Stimulated activated CD4-positive, alpha-beta T cell treated with anti-CD3 and anti-CD28 coated beads, Interleukin-12 subunit alpha, Interleukin-12 subunit beta, amount 100 ng/mL, for 4 hours (primary cell): ENCODE measurements at places on chromosomes 2 and 18.

- no peak for DNase-seq
These were observed 665.3 kb downstream of the STK39 start for GRCh38 chr2:167581961-167582574.

GRCh38 chr2:179272406-179273192 lies 8.0 kb upstream of the SESTD1 start:
- DNase-seq, result no peak

GRCh38 chr18:77076111-77076510 lies 56.5 kb downstream of the MBP start:
- no peak for DNase-seq

GRCh38 chr2:240814946-240815760 lies 4.9 kb downstream of the KIF1A start:
- no peak for DNase-seq

DNA sequence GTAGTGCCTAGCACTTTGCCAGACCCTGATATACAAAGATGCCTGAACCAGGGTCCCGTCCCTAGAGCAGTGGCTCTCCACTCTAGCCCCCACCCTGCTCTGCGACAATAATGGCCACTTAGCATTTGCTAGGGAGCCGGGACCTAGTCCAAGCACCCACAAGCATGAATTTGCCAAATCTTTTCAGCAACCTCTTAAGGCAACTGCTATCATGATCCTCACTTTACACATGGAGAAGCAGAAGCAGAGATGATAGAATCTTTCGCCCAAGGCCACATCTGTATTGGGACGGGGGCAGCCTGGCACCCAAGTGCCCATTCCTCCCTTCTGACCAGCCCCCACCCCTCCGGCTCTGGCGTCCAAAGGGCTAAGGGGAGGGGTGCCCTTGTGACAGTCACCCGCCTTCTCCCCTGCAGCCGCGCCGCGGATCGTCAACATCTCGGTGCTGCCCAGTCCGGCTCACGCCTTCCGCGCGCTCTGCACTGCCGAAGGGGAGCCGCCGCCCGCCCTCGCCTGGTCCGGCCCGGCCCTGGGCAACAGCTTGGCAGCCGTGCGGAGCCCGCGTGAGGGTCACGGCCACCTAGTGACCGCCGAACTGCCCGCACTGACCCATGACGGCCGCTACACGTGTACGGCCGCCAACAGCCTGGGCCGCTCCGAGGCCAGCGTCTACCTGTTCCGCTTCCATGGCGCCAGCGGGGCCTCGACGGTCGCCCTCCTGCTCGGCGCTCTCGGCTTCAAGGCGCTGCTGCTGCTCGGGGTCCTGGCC lies 13.0 kb downstream of the SIGLEC15 start:
- no peak for DNase-seq

DNA sequence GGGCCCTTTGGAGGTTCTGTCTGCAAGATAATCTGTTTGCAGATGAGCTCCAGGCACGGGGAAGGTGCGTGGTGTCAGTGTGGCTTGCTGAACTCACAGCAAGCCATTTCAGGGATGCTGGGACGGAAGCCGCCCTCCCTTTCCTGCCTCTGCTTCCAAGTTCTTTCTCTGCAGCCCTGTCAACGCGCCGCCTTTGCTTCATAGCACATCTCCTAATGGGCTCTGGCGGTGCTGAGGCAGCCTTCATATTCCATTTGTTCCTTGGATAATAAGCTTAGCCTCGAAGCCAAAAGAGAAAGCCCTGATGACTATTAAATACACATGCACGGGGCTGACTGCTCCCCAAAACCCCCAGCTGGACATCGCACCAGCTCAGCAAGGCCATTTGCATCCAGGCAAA lies 81.7 kb upstream of the TAF1B start:
- DNase-seq, result no peak

- DNase-seq, result no peak
These were observed 1.0 kb downstream of the ZNF532 start for GRCh38 chr18:58865701-58866065.

DNA sequence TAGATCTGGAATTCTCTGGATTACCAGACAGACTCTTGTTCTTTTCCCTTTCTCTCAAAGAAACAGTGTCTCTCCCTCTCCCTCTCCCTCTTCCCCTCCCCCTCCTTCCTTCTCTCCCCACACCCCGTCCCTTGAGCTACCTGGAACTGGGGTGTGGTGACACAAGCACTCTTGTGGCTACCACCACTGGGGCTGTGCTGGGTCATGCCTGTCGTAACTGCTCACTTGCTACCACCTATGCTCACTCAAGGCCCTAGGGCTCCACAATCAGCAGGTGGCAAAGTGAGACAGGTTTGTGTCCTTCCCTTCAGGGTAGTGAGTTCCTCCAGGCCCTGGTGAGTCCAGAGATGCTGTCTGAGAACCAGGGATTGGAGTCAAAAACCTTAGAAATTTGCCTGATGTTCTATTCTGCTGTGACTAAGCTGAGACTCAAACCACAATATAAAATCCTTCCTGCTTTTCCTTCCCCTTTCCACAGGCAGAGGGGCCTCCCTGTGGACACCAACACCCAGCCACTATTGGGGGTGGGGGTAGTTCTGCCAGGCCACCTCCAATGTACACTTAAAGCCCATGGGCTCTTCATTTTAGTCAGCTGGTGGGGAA lies 70.8 kb downstream of the OXER1 start:
- DNase-seq, result no peak

GRCh38 chr2:175880-176820 lies 87.7 kb downstream of the SH3YL1 start:
- DNase-seq, result no peak

GRCh38 chr2:135337071-135337470 lies 193.9 kb downstream of the ZRANB3 start:
- no peak for DNase-seq

DNA sequence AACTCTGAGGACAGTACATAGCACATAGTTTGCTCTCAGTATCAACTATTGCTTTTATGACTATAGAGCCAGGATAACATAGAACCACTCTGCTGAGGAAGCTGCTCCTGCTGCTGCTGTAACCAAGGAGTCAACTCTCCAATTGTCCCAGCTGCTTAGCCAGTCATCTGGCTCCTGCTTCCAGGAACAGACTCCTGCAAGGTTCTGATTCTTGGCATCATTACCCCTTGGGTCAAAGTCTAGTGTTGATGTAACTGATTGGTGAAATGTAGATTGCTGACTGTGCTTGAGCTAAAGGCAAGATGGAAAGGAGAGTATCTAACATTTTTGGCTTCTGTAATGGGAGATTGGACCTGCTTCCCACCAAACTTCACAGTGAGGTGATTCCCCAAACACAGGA lies 261.9 kb upstream of the FSHR start:
- DNase-seq, result no peak

GRCh38 chr18:7786569-7786968 lies 219.5 kb downstream of the PTPRM start:
- DNase-seq, result no peak

GRCh38 chr2:121783180-121783579 lies 27.7 kb downstream of the TSN start:
- no peak for DNase-seq

DNA sequence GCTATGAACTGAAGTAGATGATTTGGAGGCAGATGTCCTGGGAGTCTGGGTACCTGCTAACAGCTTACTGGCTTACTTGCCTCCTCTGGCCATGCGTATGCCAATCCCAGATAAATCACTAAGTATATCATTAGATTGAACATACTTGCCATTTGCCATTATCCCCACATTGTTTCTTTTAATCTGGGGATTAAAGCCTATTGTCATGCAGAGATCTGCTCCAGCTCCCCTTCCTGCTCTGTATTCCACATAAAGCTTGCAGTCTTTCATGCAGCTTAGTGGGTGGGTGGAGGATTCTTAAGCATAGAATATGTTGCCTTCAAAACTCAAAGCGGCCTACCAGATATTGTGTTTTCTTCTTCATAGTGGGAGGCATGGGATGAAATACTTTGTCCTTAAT lies 311.8 kb upstream of the MMADHC start:
- DNase-seq, result no peak

DNA sequence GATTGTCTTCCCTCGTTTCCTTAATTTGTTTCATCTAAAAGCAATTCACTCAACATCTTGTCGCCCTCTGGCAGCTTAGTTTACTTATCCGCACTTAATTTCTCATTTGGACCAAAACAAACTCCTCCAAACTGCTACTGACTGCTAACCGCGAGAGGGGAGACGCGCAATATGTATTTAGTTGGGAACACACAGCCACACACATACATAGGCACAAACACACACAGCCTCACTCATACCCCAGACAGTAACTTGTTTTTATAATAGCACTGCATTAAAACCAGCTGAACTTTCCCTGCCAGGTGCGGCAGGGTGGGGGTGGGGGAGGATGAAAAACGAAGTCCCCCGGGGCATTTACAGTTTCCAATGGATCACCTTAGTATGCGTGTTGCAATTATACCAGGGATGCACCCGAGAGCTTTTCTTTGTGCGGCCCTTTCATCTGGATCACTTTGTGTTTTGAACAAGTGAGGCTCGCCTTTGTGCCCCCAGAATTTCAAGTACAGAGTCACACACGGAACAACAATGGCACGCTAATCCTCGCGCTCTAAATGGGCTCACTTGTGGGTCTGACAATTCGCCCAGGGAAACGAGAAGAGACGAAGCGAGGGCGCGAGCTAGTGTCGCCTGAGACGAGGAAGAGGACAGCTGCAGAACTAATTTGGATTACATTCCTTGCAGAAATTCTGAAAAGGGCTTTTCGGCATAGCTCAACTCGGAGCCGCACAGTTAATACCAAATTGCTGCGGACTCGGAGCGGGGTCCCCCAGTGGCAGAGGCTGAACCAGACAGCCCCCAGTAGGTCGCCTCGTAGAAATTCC lies 2.4 kb downstream of the ERBB4 start:
- DNase-seq, result no peak

- no peak for DNase-seq
These were observed 359.9 kb downstream of the TNS1 start for GRCh38 chr2:217642944-217643343.

- no peak for DNase-seq
These were observed 115.3 kb upstream of the RIOK3 start for GRCh38 chr18:23337599-23338444.

GRCh38 chr18:8107426-8107825 lies 501.8 kb upstream of the RAB12 start:
- no peak for DNase-seq

DNA sequence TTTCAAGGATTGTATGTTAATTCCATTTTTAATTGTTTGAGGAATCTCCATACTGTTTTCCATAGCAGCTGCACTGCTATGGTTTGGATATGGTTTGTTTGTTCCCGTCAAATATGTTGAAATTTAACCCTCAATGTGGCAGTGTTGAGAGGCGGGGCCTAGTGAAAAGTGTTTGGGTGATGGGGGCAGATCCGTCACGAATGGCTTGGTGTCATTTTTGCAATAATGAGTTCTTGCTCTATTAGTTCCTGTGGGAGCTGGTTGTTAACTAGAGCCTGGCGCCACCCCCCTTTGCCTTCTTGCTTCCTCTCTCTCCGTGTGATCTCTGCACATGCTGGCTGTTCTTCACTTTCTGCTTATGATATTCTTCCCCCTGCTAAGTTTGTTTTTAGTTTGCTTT lies 71.4 kb upstream of the LDLRAD4 start:
- no peak for DNase-seq

DNA sequence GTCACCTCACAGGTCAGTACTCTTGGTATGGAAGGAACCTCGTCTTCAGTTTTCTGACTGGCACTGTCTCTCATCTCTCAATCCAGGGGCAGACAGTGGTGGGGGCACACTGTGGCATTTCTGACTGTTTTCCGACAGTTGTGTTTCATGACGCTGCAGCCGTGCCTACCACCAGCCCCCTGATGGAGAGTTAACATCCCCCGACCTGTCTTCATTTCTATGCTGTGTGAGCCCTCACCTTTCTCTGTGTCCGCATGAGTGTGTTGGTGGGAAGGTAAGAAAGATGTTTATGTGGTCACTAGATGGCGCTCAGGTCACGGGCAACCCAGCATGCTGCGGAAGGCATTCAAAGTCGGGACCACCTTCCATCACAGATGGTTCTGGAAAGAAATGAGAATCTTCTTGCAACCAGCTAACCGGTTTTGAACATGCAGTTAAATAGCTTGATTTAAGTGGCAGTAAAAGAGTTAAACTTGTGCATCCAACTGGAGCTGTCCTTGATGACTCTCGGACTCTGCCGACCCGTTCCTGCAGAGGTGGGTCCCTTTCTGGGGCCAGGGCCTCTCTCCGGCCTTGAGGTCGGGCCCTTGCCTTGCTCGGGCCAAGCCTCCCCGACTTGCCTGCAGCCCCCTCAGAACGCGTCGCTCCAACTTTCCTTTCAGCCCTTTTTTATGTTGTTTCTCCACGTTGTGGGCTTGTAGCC lies 92.4 kb downstream of the DYSF start:
- DNase-seq, result peak; percentile 18

DNA sequence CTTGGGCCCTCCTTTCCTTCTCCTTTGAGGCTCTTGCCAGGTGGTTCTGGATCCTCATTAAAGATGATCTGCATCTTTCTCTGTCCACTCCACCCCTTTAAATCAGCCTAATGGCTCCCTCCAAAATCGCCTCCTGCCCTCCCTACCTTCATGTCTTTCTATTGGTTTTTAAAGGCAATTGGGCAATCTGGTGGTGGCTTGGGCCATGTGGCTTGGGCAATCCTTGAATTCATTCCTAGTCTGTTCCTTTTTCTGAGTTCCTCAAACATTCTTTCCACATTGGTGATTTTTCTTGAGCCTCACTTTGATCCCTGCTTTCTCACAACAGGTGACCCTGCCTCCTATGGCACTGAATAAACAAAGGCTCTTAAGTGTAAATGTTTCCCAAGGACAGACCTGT lies 266.2 kb upstream of the REV1 start:
- DNase-seq, result no peak

- DNase-seq, result no peak
These were observed 77.8 kb downstream of the NCAPH start for GRCh38 chr2:96413323-96413722.

DNA sequence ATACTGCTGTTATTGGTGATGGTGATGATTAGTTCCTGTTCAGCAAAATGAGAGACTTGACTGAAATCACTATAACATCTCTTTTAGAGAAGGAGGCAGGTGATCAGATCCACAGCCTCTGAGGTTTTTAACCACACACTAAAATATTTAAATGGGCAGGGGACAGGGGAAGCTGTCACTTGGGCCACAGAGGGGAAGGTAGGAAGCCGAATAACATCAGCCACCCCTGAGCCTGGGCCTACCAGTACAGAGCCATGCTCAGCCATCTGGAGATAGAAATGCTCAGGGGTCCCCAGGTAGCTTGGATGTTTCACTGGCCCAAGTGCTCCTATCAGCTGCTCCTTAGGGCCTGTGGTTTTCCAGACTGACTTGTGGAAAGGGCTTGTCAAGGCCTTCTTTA lies 122.3 kb downstream of the MRO start:
- DNase-seq, result no peak

- DNase-seq, result no peak
These were observed 62.1 kb downstream of the DPP4 start for GRCh38 chr2:162011706-162012564.

GRCh38 chr2:86788881-86789686 lies 1.6 kb downstream of the CD8A start:
- no peak for DNase-seq

GRCh38 chr2:181305301-181306123 lies 151.7 kb upstream of the ITGA4 start:
- no peak for DNase-seq

- no peak for DNase-seq
These were observed 176.0 kb downstream of the THADA start for GRCh38 chr2:43419876-43420275.
